ENCODE measurements at places on chromosomes 6 and 20. TPM values are rescaled to one million over a fixed set of nuclear protein-coding genes. Genes with fewer than 3 reads are reported as not detected.

DNA sequence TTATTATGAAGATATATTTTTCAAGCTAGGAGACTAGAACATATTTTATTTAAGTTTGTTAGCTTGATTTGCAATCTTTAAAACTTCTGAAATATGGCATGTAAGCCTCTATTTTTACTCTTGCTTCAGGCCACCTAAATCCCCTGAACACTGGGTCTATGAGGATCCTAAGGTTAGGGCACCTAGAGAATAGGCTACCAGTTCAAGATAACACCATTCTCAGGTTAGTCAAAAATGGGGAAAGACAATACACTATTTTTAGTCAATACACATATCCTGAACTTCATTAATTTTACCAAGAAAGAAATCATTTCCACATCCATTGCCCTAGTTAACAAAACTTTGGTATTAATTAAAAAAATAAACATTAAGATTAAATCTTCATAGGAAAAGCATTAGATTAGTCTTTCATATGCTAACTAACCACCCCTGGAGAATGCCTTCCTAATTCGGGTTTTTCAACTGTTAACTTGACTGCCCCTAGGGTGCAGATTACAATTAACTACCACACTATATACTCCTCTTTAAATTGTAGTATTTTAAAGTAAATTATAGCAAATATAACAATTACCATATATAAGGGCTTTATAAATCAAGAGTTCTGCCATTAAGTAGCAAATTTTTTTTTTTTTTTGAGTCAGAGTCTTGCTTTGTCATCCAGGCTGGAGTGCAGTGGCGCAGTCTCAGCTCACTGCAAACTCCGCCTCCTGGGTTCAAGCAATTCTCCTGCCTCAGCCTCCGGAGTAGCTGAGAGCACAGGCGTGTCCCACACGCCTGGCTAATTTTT is 6.7 kb upstream of the HSF2 start:
- H3K4me3 ChIP-seq: no peak overlapping the region
- DNase-seq: no peak
- no peaks in the 10 kb centered on the region for H3K4me1 ChIP-seq
- no peak overlapping the region for H3K27ac ChIP-seq
- peaks cover 5% of the 10 kb centered on the region for H3K27me3 ChIP-seq

DNA sequence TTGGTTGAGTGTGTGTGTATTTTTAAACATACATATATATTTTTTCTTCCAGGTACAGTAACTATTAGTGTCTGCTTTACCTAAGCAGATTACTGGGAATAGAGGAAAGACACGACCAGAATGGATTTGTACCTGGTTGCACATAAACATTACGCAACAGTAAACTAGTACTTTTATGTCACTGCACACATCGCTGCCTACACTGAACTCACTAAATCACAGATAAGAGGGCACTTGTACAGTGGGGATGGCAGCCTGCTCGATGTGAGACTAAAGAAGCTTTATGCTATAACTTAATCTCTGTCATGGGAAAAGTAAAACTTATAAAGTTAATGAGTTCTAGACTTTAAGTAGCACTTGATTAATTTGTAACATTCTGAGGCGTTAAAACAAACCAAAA is 89.5 kb upstream of the SIM1 start:
- H3K4me1 ChIP-seq: peaks cover 26% of the 10 kb centered on the region
- H3K4me3 ChIP-seq: no peak overlapping the region
- DNase-seq: peak; percentile 45
- H3K27me3 ChIP-seq: no peaks in the 10 kb centered on the region
- H3K36me3 ChIP-seq: no peaks in the 10 kb centered on the region
- H3K27ac ChIP-seq: peak overlapping the region; percentile 17

POU3F2 gene
- not detected for total RNA-seq

UBD gene
- not detected for total RNA-seq
